Spinal cord (tissue), 10 donors: ENCODE measurements at places on chromosomes 16 and 17. TPM values are rescaled to one million over a fixed set of nuclear protein-coding genes. Genes with fewer than 3 reads are reported as not detected.
A peak's percentile ranks its signal among the peaks of the same experiment; 100 is the strongest.

Gene ZPBP2
- total RNA-seq: not detected

GRCh38 chr16:66543541-66543940, 6.4 kb downstream of the TK2 start:
- no peak for DNase-seq

DNA sequence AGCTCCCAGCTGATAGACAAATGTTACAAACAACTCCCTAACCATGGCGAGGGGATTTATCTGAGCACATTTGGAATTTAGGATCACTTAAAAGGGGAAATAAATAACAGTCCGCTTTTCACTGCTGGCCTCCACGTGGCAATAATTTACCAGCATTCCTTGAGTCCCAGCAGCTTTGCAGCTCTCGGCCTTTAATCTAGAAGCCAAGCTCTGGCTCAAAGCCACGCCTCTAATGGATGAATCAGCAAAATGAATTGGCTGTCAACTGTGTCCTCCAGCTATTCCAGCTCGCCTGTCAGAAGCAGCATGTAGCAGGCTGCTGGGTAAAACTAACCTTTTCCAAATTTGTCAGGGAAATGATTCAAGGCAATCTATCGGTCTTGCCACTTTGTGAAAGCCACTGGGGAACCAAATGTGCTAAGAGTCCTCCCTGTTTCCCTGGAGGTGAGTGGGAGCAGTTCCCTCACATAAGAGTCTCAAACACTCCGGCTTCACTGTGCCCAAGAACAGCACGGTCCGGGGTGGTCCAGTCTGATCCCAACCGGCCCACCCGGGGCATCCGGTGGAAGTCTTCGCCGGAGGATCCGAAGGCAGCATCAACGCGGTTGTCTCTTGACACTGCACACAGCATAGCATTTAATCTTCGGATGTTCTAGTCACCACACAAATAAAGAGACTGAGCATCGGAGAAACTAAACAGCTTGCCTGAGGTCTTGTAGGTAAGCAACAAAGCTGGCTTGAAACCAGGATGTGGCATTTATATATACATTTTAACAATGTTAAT, 143.3 kb downstream of the PARN start:
- DNase-seq: peak; percentile 93

Gene C17orf67
- total RNA-seq: 2.6 TPM

DNA sequence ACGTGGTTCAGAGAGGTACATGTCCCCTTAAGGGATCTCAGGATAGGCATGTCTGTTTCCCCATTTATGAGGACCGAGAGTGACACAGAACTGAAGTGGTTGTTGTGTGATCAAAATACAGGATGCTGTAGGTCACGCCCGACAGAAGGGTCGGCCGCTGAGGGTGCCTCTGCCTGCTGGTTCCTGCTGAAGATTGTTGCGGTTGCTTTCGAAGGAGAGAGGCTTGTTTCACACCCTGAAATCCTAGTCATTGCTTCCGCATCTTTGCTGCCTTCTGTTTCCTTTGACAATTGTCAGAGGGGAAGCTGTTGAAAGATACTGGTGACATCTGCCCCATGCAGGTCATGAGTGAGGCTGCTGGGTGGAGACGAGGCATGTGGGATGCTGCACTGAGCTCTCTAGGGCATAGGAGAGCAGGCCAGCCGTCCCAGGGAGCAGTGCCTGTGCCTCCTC, 3.8 kb upstream of the NAT9 start:
- DNase-seq: no peak

Gene HMOX2
- 64.5 TPM for total RNA-seq

Gene OTOA
- total RNA-seq: 0.61 TPM

GRCh38 chr16:5510819-5511370, 413.3 kb upstream of the EEF2KMT start:
- no peak for DNase-seq

GRCh38 chr17:47882247-47882646, 13.8 kb upstream of the SP2 start:
- no peak for DNase-seq

Gene KRT33A
- total RNA-seq: not detected

DNA sequence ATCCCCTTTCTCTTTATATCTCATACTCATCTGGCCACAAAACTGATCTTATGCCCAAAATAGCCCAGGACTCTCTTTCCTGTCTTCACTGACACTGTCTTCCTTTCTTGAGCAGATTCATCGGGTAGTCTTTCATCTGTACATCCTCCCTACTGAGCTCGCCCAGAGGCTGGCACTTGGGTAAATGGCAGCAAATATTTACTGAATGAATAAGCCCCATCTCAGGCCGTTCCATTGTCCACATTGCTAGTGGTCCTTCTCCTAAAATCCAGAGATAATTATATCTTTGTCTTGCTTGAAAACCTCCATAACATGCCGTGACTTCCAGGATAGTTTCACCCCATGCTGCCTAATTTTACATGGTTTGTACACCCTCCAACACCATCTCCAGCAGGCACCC, 158.1 kb upstream of the SDK2 start:
- DNase-seq: no peak

Gene KRT27
- total RNA-seq: not detected

GRCh38 chr16:56792967-56793366, 63.0 kb downstream of the NUP93 start:
- no peak for DNase-seq

Gene MYO15A
- total RNA-seq: 1.3 TPM

Gene APRT
- 15.8 TPM for total RNA-seq

Gene OTOP2
- not detected for total RNA-seq
